SJCRH30 (cell line): ENCODE measurements at places on chromosomes 2 and 18.

DNA sequence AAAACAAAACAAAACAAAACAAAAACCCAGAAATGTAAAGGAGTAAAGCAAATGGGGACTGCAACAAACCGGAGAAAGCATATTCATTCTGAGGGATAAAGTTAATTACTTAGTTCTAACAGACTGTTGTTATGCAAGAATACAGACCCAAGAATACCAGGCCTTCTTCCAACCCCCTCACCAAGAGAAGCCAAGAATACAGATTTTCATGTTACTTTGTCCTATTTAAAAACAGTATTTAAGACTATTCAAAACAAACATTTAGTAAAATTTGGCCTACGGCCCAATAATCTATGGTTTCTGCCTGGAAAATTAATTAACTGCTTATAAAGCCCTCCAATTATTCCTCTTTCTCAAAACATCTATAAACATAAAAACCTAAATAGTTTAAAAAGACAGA, 91.4 kb downstream of the USP34 start:
- DNase-seq = no peak

GRCh38 chr2:236569573-236569973, at the start of gene ACKR3:
ACKR3 (plus strand) TSS chr2:236569825; CDS start chr2:236580466, 10,641 bp downstream.
- DNase-seq = peak; percentile 94

DNA sequence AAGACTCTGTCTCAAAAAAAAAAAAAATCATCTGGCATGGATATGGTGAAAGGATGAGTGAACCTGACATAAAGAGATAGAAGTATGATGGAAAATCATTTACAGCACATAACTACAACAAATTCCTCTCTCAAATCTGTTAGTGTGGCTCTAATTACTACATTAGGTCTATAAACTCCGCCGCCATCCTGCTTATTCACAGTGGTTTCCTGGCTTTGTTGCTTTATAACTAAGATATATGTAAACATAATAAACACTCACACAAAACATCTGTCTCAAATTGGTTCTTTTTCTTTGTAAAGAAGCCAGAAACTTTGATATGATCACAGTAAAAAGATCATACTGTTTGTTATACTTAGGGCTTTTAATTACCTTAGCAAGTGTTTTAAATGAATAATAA, 412.6 kb upstream of the FAM98A start:
- DNase-seq = no peak

DNA sequence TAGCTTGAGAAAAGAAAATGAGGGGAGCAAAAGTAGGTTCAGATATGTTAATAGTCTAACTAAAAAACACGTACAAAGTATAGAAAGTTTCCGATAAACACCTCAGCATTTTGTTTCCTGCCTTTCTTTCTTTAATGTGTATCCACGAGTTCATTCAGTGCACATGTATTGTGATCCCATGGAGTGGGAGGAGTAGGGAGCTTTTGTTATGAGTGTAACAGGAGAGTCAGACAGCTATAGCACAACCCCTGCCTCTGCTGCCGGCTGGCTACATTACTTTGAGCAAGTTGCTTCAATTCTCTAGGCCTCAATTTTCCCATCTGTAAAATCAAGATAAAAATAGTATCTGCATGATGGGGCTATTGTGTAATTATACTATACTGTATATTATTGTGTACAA, 249.2 kb upstream of the FIGN start:
- no peak for DNase-seq

DNA sequence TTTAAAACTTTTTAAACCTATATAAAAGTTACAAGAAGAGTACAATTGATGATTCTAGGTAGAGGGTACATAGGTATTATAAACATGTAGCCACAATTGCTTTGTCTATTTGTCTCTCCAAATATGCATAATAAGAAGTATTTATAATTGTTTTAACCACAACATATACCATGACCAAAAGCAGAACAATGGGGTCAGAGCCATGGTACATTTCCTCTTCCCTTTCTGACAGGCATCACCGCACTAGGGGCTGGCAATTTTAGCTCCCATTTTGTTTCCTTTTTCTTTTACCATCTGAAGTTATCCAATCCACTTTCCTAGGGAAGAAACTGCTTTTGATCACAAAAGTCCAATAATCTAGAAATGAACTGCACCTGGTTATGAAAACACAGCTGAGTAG, 49.3 kb downstream of the TMX3 start:
- DNase-seq = no peak

GRCh38 chr2:120778244-120778643, 42.6 kb downstream of the GLI2 start:
- no peak for DNase-seq

GRCh38 chr2:147980940-147981528, 39.5 kb downstream of the ORC4 start:
- no peak for DNase-seq
